ENCODE measurements at places on chromosomes 5 and 9.

DNA sequence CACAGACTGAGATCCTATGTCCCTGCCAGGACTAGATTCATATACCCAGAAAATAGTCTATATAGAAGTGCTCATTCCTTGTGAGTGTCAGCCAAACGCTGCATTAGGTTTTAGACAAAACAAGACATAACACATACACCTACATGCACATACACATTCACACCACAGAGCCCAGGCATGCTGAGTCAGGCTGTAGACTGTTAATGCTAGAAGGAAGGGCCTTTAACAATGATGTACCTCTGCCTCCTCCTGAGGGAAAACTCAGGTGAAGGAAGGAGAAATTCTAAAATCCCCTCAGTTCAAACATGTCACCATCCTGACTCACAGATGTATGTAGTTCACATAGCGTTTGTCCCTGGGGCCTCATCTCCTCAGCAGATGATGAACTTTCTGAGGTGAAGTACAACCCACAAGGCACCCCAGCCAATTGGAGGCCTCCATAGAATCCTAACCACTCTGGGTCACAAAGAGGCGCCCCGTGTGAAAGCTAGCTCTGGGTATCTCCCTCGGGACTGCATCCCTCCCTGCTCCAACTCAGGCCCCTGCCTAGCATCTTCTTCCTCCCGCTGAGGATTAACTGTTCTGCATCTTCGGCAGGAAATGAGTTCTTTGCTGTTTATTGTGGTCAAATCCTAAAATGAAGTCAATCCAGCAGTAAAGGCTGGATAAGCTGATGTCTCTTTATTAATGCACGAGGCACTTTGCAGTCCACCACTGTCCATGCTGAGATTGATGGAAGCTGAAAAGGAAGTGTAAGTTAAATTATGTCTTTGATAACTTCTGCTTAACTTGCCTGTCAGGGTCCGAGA, 40.8 kb upstream of the FSTL4 start:
- DNase-seq = no peak

DNA sequence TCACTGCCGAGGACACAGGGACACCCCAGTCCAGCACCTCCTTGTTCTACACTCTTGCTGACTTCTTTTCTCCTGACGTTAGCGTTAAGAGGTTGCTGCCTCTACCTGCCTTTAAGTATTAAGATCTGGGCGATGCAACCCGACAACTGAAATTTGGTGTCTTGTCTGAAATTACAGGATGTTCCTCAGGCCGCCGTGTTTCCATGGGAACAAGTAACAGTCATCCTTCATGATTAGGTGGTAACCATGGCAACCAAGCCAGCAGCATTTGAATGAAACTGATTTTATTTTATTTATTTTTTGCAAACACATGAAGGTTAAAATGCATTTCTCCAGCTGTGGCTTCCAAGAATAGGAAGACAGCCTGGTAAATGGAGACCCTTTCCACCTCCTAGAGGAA, 20.8 kb downstream of the DAB2IP start:
- no peak for DNase-seq

DNA sequence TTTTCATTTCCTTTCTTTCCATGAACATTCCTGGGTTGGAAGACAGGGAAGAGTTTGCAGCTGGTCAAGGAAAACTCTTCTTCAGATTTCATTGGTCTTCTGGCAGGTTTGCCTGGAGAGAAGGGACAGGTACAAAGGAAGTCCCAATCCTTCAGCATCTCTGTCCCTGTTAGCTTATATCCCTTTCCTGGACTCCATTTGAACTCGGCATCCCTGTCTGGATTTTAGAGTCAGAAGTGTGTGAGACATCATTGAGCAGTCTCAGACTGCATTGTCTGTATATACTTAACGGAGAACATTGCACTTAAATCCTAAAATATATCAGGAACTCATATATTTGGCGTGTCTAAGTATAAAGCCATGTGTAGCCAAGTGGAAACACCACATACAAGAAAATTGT, 54.9 kb downstream of the ADGRV1 start:
- DNase-seq = no peak

- DNase-seq = no peak
Measured at GRCh38 chr5:42962124-42962523, 78.0 kb downstream of the ANXA2R start.

GRCh38 chr9:68609901-68610415, 69.3 kb upstream of the TMEM252 start:
- DNase-seq = no peak

- DNase-seq = no peak
Measured at GRCh38 chr5:7910738-7911428, 41.9 kb downstream of the MTRR start.

DNA sequence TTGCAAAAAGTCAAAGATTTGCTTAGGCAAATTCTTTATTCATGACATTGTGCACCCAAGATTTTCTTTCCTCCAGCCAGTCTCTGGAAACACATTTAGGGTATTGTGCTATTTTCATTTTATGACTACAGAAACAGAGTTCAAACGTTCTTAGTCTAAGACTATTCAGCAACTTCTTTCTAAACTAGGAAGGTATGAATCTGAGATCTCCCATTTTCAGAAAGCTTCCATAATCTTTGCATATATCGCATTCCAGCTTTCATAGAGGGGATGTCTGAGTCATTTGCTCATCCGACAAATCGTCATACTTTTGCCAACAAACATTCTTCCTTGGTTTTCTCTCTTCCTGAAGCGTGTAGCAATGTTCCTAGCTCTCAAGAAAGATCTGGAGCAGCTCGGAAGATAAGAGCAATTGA, 1.6 kb upstream of the PAPPA start:
- peak; percentile 69 for DNase-seq

DNA sequence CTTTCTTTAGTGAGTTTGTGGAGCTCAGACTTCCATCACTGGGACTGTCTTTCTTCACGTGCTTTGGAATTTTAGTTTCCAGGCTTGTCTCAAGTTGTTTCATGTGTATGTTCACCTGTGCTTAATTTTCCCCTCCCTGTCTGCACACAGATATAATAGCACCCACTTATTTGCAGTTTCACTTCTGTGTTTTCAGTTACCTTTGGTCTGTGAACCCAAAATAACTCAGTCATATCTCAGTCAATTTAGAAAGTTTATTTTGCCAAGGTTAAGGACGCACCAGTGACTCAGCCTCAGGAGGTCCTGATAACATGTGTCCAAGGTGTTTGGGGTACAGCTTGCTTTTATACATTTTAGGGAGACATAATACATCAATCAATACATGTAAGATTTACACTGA, 330.4 kb downstream of the ICE1 start:
- DNase-seq = no peak

GRCh38 chr5:137218471-137218870, 280.7 kb downstream of the SPOCK1 start:
- peak; percentile 53 for DNase-seq

- no peak for DNase-seq
Measured at GRCh38 chr9:120845255-120845654, 2.5 kb upstream of the PSMD5 start.

DNA sequence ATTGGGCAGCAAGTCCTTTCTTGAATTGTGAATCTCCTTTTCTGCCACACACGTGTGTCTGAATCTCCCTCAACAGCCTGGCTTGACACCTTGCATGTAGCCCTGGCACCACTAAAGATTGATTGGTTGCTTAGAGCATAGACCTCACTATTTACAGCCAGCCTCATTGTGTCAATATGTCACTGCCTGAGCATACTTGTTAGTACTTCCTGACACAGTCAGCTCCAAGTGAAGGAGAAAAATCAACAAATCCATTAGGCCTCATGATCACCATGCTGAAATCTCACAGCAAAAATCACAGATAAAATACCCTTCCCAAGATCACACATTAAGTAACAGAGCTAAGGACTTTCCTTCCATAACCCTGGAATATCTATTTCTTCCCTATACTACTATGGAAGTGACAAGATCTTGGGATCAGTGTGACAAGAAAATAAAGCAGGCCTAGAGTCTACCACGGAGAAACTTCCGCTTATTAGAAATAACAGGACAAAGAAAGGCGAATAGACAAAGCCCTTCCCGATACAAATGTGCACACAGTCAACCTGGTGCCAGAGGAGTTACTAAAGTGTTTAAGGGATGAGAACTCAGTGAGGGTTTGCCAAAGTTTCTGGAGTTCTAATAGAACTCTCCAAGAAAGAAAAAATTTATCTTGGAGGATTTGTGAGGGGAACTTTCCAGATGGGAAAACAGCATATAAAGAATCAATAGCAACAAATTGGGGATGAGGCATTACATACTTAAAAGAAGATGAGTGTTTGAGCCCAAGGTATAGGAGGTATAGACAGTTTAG, 5.6 kb upstream of the ARL15 start:
- no peak for DNase-seq

GRCh38 chr5:151008906-151009305, 11.5 kb upstream of the GPX3 start:
- no peak for DNase-seq

GRCh38 chr5:90353254-90353653, 56.3 kb downstream of the CETN3 start:
- no peak for DNase-seq

- DNase-seq = no peak
Measured at GRCh38 chr9:38216572-38216971, 147.5 kb upstream of the SHB start.

- peak; percentile 61 for DNase-seq
Measured at GRCh38 chr5:151086905-151087360, 6.1 kb upstream of the TNIP1 start.

GRCh38 chr9:133852431-133852830, 114.3 kb upstream of the SARDH start:
- DNase-seq = no peak

DNA sequence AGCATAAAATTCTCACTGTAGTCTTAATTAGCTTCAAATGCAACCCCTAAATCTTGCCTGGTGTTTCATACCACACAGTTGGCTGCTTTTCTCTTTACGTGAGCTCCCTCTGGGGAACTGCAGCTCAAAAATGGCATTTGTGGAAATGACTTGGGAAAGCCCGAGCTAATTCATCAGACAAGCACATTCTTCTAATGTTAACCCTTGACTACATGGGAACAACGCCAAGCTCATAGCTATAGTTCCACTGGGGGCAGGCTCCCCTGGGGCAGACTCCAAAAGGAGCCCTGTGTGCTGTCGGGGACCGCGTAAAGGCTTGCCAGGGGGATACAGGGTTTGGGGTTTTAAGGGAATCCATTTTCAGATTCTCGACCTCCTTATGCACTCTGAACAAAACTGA, 301.4 kb upstream of the DAP start:
- DNase-seq = no peak

GRCh38 chr5:172797771-172798191, 26.8 kb upstream of the DUSP1 start:
- no peak for DNase-seq

- no peak for DNase-seq
Measured at GRCh38 chr5:149125386-149125891, 15.9 kb upstream of the ABLIM3 start.

DNA sequence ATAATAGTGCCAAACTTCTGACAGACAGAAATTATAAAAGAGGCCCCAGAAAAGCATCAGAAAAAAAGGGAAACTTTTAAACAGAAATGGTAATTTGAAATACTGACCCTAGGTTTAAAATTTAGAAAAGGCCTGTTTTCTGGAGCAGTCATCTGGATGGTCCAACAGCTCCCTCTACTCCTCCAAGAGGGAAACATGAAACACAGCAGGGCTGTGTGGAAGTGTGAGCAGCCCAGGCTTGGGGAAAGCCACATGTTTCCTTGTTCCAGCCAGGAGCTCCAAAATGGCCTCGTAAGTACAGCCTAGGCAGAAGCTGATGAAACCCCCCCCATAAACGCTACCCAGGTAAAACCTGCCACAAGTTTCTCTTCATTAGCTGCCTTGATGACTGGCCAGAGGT, 499.3 kb upstream of the ADAMTS16 start:
- no peak for DNase-seq

DNA sequence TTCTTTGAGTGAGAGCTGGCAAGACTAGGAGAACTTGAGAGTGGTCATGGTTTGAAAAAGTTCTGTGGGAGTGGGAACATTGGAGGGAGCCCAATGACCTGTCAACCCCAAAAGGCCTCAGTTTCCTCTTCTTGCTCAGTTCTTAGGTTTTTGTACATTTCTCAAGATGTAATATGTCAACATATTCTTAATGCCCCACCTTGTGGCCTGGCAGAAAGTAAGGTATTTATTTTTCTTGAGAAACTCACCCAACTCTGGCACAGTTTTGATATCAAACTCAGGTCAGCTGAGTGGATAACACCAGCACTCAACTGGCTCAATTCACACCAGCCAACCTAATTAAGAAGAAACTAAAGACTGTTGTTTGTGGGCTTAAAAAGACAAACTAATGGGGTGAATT, 123.0 kb upstream of the SLC27A6 start:
- DNase-seq = no peak

DNA sequence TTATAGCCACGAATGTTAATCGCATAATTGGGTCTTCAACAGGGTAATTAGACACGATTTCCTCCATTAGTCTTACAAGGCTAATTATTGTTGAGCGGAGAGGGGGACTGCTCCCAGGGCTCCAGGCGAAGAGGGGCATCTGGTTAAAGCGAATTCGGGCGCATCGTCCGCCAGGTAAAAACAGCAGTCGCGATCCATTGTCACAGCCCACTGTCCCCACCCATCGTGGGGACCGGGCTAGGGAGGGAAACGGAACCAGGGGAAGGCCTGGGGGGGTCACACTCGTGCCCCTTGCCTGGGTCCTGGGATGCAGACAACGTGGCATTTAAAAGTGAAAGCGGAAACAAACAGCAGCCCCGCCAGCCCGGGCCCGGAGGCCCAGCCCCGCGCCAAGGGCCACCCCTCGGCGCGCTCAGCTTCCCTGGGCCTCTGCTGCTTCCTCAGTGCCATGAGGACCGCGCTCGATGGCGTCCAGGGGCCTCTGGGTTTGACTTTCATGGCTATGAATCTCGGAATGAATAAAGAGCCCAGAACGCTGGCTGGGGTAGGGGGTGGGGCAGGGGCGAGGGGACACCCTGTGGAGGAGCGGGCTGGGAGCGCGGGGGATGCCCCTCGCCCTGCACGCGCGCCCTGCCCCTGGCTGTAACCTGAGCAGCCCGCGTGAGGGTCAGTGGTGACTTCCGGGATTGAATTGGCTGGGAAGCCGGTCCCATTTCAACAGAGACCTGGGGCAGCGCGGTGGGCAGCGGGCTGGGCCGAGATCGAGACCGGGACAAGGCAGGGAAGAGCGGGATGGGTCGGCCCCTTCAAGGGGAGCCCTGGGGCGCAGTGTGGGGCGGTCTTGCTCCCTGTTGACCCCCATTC, 99.9 kb downstream of the GTF3C4 start:
- DNase-seq = peak; percentile 27

DNA sequence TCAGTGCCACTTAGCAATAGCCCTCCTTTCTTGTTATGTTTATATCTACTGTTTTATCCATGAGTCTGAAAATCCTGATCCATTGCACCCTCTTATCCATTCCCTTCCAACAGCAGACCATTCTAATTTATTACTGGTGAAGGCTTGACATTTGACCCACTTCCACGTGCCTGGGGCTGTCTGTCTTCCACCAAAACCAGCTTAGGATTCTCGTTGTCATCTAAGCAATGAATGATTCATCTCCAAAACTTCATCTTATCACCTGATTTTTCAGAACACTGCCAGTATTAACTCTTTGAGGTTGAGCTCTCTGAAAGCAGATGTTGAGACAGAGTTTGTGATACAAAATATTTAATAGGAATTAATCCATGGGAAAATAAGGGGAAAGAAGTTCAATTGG, 277.8 kb upstream of the FBXL7 start:
- no peak for DNase-seq
